ENCODE measurements at places on chromosomes 1 and 21. TPM values are rescaled to one million over a fixed set of nuclear protein-coding genes. Genes with fewer than 3 reads are reported as not detected.

- DNase-seq: no peak
These were observed 43.3 kb downstream of the KCNAB2 start for GRCh38 chr1:6088956-6089355.

GRCh38 chr21:45423201-45423955 is 18.4 kb downstream of the COL18A1 start:
- DNase-seq: no peak

DNA sequence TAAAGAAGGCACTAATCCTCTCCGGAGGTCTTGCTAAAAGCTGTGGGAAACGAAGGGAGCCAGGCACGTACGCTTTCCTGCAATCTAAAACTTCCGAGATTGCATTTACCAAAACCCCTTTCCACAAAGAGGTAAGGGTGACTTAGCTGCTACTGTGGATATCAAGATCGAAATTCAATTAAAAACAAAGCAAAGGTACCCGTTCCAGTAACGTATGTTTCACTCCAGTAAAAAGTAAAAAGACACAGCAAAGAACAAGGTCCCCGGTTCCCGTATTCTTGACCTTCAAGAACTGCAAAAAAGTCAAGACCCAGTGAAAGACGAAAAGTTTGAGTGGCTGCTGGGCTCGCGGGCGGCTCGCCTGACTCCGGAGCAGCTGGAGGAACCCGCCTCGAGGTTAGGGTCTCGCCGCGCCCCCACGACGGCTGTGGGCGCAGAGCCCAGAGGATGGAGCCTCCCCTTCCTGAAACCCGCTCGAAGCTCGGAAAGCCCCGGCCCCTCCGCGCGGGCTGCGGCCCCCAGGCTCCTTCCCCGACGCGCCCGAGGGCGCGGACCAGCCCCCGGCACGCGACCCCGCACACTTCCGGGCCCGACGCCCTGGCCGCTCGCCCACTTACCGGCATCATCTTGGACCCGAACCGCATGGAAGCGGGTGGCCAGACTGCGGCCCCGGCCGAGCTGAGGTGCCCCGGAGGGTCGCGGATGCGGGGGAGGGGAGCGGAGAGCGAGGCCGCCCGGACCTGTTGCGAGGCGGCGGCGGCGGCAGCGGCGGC is 524 bp downstream of the TP53BP2 start:
- DNase-seq: peak; percentile 81

DNA sequence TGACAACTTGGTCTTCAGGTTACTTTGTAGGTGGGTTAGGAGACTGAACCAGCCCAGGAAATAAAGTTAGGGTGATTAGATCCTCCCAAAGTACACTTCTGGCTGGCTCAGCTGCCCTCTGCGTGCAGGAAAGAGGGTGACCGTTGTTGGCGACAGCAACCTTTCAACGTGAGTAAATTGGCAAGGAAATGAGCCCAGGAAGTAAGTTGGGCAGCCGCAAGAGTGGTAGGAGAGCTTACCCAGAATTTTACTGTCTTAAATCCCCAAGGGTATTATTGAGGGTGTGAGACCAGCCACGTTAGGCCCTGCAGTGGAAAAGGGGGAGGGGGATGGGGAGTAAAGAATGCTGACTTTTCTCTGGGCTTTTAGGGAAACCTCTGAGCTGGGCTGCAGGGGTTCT is 1.6 kb downstream of the TENT5C start:
- DNase-seq: no peak

DNA sequence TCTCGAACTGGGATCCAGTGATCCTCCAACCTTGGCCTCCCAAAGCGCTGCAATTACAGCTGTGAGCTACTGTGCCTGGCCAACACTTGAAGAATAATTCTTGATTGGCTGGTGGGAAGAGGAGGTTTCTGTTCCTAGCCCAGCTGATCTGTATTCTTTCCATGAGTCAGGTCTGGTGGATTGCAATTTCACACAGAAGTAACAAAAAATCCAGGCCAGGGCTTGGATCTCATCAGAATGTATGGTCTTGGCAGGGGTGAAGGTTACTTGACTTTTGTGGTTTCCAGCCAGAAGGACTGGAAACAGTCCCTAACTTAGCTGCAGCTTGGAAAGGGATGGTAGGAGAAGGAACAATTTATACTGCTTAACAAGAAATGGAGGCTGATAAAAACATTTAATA is 5.1 kb upstream of the HP1BP3 start:
- no peak for DNase-seq

- DNase-seq: no peak
These were observed 233.0 kb upstream of the IRF2BP2 start for GRCh38 chr1:234842726-234843641.

GRCh38 chr1:116902027-116902426 is 7.7 kb upstream of the PTGFRN start:
- DNase-seq: no peak

DNA sequence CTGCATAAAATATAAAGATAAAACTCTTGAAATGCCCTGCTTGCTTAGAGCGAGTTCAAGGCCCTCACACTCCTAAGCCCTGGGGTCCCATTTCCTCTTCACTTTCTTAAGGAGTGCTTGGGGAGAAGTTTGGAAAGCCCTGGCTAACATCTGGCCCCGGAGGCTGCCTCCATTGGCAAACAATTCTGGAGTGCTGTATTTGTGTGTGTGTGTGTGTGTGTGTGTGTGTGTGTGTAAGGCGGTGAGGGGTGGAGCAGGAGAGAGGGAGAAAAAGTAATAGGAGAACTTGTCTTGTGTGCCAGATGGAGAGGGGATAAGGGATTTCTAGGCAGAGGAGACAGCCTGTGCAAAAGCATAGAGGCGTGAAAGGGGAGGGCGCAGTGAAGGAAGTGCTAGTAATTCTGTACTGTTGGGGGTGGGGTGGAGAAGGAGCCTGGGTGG is 578 bp upstream of the TRIM62 start:
- peak; percentile 76 for DNase-seq

DNA sequence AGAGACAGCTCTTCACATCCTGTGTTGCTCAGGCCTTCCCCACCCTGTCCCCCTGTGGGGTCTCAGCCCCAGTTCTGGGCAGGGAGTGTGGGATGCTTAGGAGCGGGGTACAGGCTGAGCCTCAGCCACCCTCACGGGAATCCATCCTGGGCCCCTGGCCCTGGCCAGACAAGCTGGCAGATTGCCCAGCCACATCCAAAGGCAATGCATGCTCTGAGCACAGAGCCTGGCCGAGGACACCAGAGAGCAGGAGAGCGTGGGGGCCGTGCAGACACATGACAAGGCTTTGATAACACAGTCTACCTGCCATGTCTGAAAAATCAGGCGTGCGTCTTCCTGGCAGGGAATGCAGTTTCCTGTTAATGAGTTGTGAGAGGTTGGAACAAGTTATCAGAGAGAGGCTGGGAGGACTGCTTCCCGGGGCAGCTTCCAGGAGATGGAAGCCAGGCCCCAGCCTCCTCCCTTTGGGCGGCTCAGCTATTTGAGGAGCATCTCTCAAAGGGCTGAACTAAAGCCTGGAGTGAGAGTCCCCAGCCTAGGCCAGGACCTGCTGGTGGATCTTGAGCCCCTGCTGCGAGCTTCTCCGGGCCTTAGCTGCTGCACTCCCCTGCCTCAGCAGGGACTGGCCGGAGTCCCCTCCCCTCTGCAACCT is 72.2 kb upstream of the SELENON start:
- DNase-seq: peak; percentile 74

GRCh38 chr21:46091118-46091517 is 6.8 kb upstream of the COL6A2 start:
- no peak for DNase-seq

- no peak for DNase-seq
These were observed 65.2 kb upstream of the ARHGEF16 start for GRCh38 chr1:3389093-3389833.

DNA sequence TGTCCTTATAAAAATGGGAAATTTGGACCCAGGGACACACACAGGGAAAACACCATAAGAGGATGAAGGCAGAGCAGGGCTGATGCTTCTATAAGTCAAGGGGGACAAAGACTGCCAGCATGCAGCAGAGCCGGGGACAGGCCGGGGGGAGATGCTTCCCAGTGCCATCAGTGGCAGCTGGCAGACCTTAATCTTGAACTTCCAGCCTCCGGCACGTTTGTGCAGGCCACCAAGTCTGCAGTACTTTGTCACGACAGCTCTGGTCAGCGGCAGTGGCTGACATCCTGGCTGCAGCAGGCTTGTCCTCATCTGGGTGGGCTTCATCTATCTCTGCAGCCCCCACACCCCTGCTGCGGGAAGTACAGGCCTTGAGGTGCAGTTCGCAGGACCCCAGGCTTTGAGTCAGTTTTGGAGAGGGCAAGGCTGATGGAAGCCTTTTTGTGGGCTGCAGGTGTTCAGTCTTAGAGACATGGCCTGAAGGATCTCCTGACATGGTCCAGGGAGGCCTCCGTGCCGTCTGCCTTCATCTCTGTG is 186.0 kb downstream of the DYRK1A start:
- DNase-seq: no peak

DNA sequence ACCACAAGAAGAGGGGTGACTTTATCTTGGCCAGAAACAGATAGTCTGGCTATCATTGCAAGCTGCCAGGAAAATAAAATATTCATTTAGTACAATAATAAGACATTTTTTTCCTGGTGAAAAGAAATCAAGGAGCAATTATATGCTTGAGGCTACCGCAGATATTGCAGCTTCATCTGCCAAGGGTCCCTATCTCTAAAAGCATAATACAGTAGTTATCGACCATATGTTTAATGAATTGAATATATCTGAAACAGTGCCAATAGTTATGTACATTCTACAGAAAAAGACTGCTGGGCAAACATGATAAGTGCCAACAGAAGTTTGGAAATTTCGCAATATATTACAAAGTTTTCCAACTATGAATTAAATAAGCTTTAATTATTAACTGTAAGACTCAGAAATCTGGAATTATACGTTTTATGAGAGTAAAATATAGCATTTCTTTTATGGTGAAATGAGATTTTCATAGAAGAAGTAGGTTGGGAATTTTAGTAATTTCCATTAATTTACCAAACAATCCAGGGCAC is 561.1 kb upstream of the ZP4 start:
- no peak for DNase-seq

DNA sequence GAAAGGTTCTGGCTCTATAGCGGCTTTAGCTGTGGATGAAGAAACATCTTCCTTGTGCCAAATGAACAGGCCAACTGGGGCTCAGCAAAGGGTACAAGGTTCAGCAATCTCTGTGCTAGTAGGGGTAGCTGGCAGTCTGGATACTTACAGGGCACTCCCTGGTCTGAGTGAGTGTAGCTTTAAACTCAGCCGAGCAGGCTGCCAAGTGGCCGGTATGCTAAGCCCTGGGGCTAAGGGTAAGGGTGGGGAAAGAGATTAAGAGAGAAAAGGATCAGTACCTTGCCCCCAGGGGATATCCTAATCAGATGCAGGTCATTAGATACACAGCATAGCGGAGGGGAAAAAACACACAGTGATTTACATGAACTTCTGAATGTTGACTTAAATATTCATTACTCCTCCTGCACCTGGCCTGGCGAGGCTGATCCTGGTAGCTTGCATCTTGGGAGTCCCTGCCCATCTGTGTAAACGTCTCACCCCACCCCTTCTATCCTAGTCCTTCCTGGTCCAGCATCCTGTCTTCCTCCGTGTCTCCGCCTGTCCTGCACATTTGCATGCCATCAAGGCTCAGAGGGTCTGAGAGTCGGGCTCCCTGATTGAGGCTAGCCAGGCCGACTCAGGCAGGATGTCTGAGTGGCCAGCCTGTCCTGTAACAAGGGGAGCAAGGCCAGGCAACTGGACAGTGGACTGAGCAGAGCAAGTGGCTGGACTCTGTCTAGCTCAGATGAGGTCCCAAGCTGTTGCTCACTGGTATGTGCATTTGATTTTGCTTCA is 39.5 kb upstream of the CNTN2 start:
- DNase-seq: no peak

DNA sequence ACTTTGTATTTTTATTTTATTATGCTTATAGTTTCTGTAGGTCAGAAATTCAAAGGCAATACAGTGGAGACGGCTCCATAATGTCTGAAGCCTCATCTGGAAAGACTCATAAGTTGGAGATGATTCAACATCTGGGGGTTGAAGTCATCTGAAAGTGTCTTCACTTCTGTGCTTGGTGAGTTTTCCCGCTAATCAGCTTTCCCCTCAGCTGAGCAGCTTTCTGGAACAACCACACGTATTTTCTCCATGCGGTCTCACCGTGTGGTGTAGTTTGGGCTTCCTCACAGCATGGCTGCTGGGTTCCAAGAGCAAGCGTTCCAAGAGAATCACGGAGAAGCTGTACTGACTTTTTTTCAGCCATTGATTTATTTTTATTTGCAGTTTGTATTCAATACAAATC is 7.6 kb upstream of the DDI2 start:
- no peak for DNase-seq

DNA sequence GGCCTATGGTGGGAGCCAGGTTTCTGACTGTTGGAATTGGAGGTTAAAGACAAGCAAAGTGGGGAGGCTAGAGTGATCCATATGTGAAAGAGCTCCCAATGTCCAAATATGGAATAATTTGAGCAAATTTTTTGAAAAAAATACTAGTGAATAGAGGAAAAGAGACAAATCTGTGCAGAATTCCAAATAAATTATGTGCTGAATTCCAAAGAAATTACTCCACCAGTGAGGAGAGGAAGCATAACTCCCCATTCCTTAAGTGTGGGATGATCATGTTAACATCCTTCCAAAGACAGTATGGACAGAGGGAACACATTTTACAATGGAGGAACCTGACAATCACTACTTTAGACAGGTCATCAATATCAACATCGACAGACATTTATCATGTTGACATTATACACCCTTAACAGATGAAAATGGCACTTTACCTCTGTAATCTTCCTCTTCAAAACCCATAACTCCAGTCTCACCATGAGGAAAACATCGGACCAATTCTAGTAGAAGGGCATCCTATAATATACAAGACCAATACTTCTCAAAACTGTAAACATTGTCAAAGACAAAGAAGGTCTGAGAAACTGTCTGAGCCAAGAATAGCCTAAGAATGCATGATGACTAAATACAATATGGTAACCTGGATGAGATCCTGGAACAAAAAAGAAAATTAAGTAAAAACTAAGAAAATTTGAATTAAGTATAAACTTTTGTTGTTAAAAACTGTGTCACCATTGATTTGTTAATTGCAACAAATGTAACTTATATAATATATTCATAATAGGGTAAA is 71.5 kb upstream of the RGS4 start:
- DNase-seq: no peak

- no peak for DNase-seq
These were observed 86.5 kb upstream of the KCNJ15 start for GRCh38 chr21:38170283-38170682.

DNA sequence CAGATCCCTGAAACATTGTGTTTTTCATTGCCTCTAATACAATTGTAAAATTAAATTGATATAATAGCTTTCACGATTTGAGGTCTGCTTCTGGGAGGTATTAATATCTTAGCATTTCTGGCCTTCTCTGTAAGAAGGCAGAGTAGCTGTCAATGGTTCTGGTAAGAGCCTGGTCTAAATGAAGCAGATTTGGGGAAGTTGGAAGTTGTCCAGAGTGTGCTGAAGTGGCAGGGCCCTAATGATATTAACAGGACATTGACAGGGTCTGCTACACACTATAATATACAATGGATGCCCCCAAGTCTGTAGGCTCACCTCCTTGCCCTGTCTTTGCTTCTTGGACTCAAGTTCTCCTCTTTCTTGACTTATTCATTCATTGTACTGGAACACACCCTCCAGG is 99.5 kb downstream of the C4BPA start:
- no peak for DNase-seq

The DDR2 gene
- 31.8 TPM for polyA plus RNA-seq

The GTF2B gene
- polyA plus RNA-seq: 44.5 TPM

The CPTP gene
- polyA plus RNA-seq: 14.6 TPM

The ARMH1 gene
- 6.3 TPM for polyA plus RNA-seq

The OR2L2 gene
- polyA plus RNA-seq: not detected
